ENCODE measurements at places on chromosomes 4 and X.

- DNase-seq = no peak
These were observed 57.8 kb downstream of the SPATA4 start for GRCh38 chr4:176137631-176138030.

DNA sequence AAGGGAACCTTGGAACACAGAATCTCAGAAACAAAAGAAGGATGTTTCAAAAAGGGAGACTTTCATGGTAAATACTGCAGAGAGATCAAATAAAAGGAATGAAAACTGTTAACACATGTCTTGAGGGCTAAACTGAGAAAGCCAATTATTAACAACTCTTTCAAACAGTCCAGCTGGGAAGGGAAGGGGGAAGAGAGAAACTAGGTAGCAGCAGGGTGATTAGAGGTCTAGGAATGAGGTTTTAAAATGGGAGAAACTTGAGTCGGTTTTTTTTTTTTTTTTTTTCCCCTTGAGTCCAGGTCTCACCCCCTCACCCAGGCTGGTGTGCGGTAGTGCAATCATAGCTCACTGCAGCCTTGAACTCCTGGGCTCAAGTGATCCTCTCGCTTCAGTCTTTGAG lies 4.3 kb downstream of the BCLAF3 start:
- DNase-seq = no peak

DNA sequence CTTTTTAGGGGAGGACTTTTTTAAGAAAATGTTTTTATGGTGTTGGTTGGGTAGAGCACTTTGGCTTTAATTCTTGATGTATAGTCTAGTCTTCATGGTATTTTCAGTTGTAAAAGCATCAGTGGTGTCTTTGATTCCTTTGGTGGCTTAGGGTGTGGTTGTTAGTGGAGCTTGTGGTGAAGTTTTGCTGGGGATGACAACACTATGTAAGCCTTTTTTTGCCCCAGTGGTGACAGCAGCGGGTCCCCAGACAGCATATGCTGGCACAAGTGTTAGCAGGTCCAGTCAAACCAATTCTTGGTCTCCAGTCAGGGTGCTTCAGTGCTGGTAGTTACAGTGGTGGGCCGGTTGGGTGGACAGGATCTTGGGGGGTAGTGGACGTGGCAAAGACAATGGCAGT lies 52.0 kb downstream of the CHIC1 start:
- DNase-seq = no peak

DNA sequence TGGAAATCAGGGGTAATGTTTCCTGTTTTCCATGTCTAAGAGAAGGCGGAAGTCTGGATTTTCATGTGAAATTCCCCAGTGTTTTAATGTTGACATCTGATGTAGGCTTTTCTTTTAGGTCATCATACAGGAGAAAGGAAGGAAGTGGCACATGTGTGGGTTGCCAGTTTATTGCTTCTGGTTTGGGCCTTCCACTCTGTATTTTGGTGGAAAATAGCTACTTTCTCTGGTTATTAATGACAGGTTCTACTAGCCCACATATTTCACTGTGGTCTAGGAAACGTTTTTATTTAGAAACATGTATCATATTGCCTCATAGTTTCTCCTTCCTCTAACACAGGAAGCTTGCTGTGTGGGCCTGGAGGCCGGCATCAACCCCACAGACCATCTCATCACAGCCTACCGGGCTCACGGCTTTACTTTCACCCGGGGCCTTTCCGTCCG lies 7.2 kb downstream of the PDHA1 start:
- DNase-seq = peak; percentile 19

- no peak for DNase-seq
These were observed 74.0 kb upstream of the GC start for GRCh38 chr4:71857713-71858451.

- no peak for DNase-seq
These were observed 530 bp upstream of the NMU start for GRCh38 chr4:55636656-55636999.

- no peak for DNase-seq
These were observed 106.4 kb downstream of the DHX15 start for GRCh38 chr4:24477919-24478318.

DNA sequence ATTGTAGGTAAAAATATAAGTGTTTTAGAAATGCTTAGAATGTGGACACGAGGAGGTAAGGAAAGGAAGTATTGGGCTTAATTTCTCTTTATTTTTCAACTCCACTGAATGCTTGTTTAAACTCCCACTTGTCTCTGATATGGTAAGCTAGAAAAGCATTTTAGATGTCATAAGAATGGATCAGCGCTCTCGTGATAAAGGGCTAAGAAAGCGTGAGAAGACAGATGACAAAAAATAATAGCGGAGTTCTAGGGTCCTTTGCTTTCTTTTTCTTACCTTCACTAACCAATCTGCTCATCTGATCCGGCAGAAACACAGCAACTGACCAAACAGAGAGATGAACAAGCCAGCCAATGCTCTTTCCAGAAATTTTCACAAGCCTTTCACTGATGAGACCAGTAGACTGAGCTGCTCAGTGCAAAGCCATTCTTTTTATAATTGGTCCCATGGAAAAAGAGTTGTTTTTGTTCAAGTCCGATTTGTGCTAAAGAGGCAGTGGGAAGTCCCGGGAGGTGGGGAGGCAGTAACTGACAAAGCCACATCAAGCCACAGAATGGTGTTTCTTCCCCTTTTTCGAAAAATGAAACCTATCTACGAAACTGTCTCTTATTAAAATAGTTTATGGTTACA lies at the start of gene TASL:
Gene TASL, minus strand, starts transcription at position 405 of the 630 bp plus-strand sequence. CDS start 17,411 bp downstream, outside the sequence.
- peak; percentile 81 for DNase-seq

DNA sequence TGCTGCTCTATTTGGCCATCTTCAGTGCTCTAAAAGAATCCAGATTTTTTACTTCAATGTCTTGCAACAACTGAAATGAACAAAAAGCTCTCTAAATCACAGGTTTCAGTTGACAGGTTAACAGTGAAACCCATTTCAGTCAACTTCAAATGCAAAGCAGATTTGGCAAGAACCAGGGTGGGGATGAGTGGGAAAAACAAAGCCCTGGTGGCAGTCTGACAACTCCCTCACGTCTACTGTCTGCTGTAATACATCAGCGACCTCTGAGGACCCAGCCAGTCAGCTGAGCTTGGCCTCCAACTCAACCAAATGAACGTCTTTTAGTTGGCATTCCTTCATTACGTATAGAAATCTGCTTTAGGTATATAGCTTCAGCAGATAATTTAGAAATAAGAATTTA lies 95.8 kb downstream of the COL25A1 start:
- DNase-seq = no peak

DNA sequence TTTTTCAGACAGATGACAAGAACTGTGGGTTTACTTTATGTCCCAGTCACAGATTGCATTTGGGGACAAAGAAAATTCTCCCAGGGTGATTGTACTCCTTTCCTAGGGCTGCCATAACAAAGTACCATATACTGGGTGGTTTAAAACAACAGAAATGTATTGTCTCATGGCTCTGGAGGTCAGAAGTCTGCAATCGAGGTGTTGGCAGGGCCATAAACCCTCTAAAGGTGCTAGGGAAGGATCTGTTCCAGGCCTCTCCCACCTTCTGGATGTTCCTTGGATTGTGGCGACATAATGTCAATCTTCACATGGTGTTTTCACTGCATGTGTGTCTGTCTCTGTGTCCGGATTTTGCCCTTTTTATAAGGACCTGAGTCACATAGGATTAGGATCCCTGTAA lies 12.3 kb downstream of the GEMIN8 start:
- DNase-seq = no peak

DNA sequence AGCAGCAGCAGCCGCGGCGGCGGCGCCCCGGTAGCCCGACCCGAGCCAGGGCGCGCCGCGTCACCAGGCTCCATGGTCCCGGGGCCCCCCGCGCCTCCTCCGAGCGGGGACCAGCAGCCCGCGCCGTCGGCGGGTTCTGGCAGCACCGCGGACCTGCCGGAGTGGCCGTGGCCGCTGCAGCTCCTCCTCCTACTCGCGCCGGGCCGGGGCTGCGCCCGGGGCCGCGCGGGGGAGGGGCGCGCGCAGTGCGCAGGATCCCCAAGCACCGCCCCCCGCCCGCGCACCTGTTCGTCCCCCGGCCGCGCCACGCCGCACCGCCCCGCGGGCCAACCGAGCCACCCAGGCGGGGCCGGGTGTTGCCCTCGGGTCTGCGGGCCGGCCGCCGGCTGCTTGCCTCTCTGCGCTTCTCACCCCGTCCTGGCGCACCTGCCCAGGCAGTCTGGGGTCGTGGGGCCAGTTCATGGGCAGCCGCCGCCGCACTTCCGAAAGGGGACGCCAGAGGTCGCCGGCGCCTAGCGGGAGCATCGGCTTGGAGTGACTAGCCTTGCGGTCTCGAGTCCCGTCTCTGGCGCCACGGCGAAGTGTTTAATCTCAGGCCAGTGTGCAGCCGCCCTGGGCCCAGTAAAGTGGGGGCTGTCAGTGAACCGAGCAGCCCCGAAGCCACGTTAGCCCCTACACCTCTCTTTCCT lies at the start of gene SLC9A7:
Gene SLC9A7, minus strand, starts transcription at position 163 of the 689 bp plus-strand sequence. Its CDS starts 89 bp downstream, at position 74.
- DNase-seq = peak; percentile 88

- no peak for DNase-seq
These were observed 43.2 kb downstream of the GALNT7 start for GRCh38 chr4:173211838-173212237.

GRCh38 chr4:118175506-118175905 lies 141.2 kb downstream of the NDST3 start:
- DNase-seq = no peak

DNA sequence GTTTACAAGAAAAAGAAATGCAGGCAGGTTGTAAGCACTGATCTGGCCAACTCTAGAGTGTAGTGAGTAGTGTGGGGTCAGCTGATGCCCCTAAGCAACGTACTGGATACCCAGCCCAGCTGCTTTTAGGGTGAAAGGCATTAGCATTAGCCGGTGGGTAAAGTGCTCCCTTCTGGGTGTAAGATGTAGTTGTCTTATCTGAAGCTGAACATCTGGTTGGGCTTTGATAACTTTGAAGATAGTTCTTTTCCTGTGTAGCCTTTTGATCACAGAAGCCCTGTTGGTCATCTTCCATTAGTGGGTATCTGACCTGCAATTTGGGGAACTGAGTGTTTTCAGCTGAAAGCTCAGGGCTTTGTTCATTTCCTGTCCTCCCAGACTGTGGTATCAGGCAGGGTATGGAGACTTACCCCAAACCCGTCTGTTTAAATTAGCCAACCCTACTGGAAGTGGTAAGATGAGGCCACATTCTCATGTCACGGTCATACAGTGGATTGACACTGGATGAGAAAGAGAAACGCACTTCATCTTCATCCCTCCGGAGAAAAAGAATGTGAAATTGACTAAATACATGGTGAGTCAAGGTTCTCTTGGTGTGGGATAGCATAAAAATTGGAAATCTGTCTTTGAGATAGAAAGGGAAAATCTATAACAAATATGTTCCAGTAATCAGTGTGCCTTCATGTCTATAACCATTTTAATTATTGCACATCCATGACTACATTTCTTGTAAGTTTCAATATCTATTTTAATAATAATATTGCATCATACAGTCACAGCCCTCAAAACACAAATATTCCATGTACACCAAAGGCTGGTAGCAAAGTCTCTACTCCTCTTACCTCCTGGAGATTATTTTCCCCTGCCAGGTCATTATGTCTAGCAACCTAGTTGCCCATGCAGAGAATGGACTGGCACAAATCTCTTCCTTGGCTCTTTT lies 8.7 kb downstream of the RHOH start:
- DNase-seq = peak; percentile 66

- DNase-seq = no peak
These were observed 217.9 kb upstream of the GPC4 start for GRCh38 chrX:133633162-133633561.

DNA sequence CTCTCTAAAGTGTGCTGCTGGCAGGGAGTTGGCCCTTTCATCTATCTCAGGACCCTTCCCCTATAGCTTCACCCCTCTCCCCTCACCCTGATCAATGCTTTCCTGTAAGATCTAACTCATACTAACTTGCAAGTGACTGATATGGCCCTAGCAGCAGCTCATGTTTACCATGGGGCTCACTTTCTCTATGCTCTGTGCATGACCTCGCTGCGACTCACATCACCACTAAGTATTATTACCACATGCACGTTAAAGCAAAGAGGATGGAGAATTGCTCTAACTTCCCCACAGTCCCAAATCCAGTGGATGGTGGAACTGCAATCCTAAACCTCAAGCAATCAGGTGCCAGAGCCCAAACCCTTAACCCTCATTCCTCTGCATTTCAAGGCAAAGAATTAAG lies 626.6 kb downstream of the MID1IP1 start:
- no peak for DNase-seq

DNA sequence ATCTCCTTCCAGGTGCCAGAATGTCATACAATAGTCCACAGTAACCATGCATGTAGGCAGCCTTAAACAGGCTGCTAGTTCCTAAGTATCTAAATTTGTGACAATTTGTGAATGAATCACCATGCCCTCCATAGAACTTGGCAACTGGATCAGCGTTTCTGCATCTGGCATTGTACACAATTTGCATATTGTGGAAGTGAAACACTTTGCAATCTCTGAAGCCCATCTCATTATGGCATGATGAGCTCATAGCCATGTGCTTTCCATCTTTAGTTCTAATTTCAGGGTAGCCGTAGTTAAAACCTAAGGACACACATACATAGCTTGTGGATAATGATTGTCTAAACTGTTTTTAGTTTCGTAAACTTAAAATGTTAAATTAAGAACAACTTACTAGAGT lies 573.6 kb downstream of the PPP4R3C start:
- DNase-seq = no peak

GRCh38 chr4:16035843-16036242 lies 48.0 kb downstream of the PROM1 start:
- no peak for DNase-seq

DNA sequence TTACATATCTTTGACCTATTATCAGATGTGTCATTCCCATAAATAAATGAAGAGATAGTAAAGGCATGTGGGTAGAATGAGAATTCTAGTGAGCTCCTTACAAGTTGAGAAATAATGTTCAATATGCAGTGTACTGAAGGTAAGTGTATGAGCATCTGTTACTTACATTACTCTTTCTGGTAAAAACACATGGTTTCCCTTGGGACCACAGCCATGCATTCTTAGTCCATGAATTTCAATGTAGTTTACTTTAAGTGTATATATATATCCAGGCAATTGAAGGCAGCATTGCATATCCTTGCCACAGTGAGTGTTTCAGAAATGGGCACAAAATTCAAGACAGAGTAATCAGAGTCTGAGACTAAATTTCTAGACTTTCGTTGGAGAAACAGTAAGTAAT lies 277.2 kb downstream of the CXXC4 start:
- no peak for DNase-seq

- DNase-seq = peak; percentile 9
These were observed 91.4 kb downstream of the STK32B start for GRCh38 chr4:5142726-5143125.

Measured in B cell (primary cell).